ENCODE measurements at places on chromosomes 6 and 20. TPM values are rescaled to one million over a fixed set of nuclear protein-coding genes. Genes with fewer than 3 reads are reported as not detected.

The PHACTR1 gene
- total RNA-seq, result 51.4 TPM

The EGFL8 gene
- 56.8 TPM for total RNA-seq

The ZNF391 gene
- 1.8 TPM for total RNA-seq

The IMPG1 gene
- not detected for total RNA-seq

The KCTD20 gene
- 154 TPM for total RNA-seq

The FAM209B gene
- 0.73 TPM for total RNA-seq

The BMP6 gene
- not detected for total RNA-seq

The HLA-DRB5 gene
- 8.4 TPM for total RNA-seq

The SRMS gene
- not detected for total RNA-seq

The ERVFRD-1 gene
- total RNA-seq, result not detected

The NMBR gene
- not detected for total RNA-seq

The CRIP3 gene
- 0.73 TPM for total RNA-seq

The PXDC1 gene
- total RNA-seq, result 56.6 TPM

The EFCAB8 gene
- total RNA-seq, result under 0.01 TPM

The PPP1R16B gene
- 0.36 TPM for total RNA-seq

The STX11 gene
- total RNA-seq, result 13.0 TPM

The DEF6 gene
- total RNA-seq, result 0.15 TPM

The KCNQ5 gene
- total RNA-seq, result 16.0 TPM

The LAMA5 gene
- 2.0 TPM for total RNA-seq

The WFDC2 gene
- 0.62 TPM for total RNA-seq

The CTAGE9 gene
- total RNA-seq, result not detected

The KIF13A gene
- 40.4 TPM for total RNA-seq

The PRL gene
- not detected for total RNA-seq

The PTCHD4 gene
- 1.5 TPM for total RNA-seq

The ETV7 gene
- total RNA-seq, result 2.5 TPM

The TMEM170B gene
- total RNA-seq, result 1.00 TPM

The HLA-DQA1 gene
- 0.69 TPM for total RNA-seq

The TPX2 gene
- 88.9 TPM for total RNA-seq

The SCRT2 gene
- total RNA-seq, result not detected

The PRICKLE4 gene
- 0.73 TPM for total RNA-seq

The DIDO1 gene
- total RNA-seq, result 44.3 TPM

The XKR7 gene
- total RNA-seq, result not detected

The KCNG1 gene
- 3.7 TPM for total RNA-seq
